GM04504 (cell line): ENCODE measurements at places on chromosomes 12 and 14.

DNA sequence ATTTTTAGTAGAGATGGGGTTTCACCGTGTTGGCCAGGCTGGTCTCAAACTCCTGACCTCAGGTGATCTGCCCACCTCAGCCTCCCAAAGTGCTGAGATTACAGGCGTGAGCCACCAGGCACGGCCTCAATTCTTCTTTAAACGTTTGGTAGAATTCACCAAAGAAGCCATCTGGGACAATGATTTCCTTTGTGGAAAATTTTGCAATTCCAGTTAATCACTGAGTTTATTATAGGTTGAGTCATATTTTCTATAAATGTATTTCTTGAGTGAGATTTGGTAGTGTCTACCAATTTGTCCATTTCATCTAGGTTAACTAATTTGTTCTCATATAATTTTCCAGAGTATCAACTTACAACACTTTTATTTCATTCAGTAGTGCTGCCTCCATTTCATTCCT lies 683.9 kb upstream of the TMEM132C start:
- DNase-seq, result no peak

GRCh38 chr14:37707716-37708115 lies 112.3 kb downstream of the TTC6 start:
- DNase-seq, result no peak

DNA sequence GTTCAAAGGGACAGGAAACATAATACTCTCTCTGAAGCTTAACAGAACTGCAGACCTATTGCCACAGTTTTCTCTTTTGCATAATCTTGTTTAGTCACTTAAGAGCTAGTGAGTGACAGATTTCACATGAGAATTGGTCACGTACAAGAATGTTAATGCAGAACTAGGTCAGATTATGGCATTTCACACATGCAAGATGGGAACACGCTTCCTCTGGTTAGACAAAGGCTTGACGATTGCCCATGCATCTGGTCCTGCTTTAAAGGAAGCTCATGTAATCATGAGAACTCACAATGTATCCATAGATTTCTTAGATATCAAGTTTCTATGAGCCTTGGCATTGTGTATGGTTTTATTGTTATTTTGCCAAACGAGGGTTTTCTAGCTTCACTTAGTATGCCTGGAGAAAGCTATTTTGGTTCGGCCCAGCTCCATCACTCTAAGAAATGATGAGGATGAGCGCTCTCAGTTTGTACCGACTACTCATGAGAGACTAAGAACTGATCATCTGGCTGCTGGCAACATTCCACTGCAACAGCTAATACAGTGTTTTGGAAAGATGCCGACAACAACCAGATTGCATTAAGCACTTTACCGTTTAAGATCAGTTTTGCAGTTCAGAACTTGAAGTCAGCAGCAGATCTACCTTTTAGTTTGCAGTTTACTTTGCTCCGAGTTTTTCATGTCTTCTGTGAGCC lies 380.0 kb downstream of the DIO2 start:
- peak; percentile 40 for DNase-seq

- no peak for DNase-seq
These were observed 117.5 kb downstream of the UNC79 start for GRCh38 chr14:93548102-93548843.

DNA sequence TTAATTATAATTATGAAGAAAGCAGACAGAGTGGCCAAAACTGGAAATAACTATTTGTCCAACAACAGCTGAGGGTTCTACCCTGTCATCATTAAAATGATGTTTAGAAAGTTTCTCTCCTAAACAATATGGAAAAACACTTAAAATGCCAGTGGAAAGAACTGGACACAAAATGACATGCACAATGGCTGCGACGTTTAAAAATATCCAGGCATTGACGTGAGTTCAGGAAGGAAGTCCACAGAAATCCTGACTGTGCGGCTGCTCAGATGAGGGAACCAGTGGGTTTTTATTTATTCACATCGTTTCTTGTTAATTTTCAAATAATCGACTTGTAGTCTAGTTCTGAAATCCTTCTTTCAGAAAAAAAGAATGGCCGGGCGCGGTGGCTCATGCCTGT lies 58.3 kb downstream of the CCNK start:
- DNase-seq, result no peak

- no peak for DNase-seq
These were observed 51.0 kb downstream of the PPM1A start for GRCh38 chr14:60300019-60300418.

- DNase-seq, result no peak
These were observed 14.1 kb downstream of the TNS2 start for GRCh38 chr12:53063708-53064612.

DNA sequence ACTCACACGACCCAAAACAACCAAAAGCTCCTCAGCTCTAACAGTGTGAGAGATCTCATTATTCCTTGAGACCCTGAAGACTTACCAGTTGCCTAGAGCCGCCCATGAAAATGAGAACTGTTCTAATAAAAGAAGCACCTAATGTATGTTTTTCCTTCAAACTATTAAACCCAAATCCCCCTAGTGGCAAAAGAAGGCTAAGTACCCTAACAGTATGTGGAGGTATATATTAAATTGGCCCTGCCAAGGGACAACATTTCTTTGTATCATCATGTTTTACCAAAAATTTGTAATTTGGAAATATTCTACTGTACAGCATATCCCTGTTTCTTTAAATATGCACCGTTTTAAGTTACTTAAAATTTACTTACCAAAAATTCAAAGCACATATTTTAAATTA lies 38.0 kb upstream of the PPFIA2 start:
- no peak for DNase-seq

DNA sequence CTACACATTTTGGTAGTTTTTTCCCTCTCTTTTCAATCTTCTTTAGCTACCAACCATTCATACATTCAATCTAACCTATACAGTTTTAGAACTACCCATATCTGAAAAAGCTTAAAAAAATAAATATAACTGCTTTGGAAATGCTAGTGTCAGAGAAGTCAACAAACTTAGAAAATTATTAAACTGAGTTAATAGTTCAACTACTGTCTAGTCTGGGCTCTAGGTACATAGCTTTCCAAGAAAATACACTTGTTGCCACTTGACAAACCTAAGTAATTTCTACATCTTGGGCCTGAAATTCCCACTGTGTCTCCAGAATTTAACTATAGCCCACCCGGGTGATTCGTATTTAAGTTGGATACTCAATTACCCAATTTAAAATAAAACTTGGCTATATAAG lies 22.1 kb downstream of the GTF2A1 start:
- no peak for DNase-seq

DNA sequence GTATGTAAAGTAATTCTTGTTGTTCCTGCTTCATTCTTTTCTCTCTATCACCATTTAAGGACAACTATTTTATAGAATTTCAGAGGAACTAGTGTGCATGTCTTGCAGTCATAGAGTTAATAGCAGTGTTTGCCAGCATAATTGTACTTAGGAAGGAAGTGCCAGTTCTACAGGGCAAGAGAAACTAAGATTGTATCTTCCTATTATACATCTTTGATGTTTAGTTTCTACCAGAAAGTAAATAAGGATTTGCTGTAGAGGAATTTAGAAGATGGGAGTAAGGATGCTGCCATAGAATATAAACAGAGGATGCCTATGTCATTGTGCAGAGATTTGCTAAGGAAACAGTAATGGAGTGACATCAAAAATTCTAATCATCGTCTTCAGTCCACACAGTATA lies 270.9 kb upstream of the NPAS3 start:
- no peak for DNase-seq

GRCh38 chr12:52380271-52380694 lies 5.2 kb downstream of the KRT84 start:
- no peak for DNase-seq

DNA sequence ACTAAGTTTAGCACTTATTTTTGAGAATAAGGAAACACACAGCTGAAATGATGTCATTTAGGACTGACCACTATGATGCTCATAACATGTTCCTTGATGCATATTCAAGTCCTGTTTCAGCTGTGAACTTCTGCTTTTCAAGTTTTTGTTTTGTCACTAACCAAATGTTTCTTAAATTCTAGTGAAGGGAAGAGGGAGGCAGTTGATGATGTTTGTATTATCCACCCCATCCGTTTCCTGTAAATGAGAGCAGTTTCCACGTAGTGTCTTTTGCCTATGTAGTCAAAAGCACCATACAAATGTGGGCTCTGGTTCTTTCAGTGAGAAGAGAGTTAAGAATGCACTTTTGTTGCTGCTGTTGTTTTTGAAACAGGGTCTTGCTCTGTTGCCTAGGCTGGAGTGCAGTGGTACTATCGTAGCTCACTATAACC lies 491.8 kb downstream of the PCNX1 start:
- no peak for DNase-seq

DNA sequence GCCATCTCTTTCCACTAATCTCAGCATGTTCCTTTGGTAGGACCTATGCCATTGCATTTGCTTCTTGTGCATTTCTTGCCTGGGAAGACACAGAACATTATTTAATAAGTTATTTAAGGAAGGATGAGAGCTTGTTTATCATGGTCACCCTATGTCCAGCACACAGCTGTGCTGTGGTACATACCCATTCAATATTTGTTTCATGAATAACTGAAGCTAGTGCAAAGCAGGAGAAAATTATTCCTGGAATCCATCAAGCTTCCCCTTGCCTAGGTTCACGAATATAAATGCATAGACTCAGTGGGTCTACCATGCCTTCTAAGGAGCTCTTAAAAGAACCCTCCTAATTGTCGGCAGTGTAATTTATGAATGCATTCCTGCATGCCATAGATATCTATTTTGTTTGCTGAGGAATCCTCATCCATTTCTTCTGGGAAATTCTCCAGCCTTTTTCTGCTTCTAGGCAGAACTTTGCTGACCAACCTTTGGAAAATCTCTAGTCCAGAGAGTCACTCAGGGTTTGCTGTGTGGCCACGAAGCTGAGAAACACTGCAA lies 599.8 kb upstream of the TMEM132C start:
- DNase-seq, result no peak

DNA sequence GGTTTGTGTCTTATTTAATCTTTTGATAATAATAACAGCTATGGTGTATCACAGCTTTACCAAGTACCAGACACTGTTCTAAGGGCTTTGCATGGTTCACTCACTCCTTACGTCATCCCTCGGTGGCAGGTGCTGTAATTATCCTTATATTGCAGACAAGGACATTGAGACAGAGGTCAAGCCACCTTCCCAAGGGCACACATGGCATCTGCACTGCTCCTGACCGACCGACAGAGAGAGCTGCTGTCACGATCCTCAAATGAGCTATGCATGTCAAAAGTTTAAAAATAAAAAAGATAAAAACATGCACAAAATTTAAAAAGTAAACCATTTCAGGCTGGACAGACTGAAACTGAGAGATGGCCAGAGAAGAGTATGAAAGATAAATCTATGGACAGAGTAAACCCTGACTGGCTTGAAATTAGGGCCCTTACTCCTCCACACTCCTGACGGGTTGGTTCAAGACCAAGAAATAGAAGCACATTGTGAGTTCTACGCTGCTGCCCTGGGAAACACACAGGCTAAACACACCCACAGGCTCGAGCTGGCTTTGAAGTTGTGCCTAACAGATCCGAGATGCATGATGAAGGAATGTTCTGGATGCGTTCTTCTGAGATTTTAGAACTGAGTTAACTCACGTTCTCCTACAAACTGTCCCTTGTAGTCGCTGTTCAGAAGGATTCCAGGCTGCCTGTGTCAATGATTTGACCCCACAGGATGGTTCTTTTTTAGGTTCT lies 268.7 kb downstream of the ZFP36L1 start:
- peak; percentile 60 for DNase-seq

GRCh38 chr12:106080791-106081170 lies 58.0 kb downstream of the NUAK1 start:
- DNase-seq, result no peak

DNA sequence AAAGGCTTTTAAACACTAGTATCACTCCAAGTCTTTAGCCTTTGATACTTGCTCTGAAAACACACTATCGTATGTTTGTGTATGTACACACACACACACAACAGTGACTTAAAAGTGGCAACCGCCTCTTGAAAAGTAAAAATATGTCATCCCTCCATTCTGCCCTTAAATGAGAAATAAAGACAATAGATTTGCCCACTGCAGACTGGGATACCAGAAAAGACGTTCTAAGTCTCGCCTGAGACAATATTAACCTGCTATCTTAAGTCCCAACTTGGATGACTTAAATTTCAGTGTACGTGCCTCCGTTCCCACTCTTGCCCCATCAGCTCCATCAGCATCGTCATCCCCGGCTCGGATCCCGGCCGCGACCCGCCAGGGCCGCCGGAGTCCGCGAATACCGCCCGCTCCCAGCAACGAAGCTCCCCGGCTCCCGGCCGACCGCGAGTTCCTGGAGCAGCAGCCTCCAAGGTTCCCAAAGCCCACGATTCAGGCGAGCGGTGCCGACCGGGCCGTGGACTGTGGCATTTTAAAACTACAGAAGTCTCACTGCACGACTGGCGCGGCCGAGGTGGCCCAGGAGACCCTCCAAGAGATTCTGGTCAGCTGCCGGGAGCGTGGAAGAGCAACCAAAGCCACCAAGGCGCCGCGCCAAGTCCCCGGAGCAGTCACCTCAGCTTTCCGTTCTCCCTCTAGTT lies 2.8 kb upstream of the ARID2 start:
- DNase-seq, result no peak

GRCh38 chr12:132520421-132521199 lies 30.7 kb downstream of the FBRSL1 start:
- DNase-seq, result no peak

GRCh38 chr14:61064856-61065255 lies 83.8 kb downstream of the SLC38A6 start:
- DNase-seq, result no peak

DNA sequence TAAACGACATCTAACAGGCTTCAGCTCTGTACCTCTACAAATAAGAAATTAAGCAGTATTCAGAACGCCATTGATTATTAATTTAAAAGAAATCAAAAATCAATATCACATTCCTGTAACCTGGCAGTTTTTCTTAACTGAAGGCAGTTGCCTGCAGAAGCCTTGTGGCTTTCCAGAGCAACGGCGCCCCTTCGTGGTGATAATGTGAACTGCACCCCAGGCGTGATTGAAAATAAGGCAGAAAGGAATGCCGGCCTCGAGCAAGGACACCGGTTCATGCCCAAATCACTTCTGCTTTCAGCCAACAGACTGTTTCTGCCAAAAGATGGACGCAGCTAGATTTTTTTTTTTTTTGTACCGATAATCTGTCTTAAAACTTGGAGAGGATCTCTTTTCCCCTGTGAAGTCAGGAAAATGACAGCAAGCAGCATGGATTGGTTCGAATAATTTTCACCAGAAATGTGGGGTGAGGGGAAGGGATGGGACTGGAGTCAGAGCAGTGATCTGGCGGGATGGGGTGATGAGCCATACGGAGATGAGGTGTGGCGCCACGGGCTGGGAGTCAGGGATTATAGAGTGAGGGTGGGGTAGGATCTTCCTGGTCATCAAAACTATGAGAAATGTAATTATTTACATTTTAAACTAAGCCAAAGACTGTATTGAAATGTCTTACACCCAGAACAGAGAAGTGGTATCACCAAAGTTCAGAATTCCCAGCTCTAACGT lies 473.0 kb downstream of the DPF3 start:
- DNase-seq, result peak; percentile 40

- no peak for DNase-seq
These were observed 61.1 kb downstream of the HRK start for GRCh38 chr12:116820064-116820656.

DNA sequence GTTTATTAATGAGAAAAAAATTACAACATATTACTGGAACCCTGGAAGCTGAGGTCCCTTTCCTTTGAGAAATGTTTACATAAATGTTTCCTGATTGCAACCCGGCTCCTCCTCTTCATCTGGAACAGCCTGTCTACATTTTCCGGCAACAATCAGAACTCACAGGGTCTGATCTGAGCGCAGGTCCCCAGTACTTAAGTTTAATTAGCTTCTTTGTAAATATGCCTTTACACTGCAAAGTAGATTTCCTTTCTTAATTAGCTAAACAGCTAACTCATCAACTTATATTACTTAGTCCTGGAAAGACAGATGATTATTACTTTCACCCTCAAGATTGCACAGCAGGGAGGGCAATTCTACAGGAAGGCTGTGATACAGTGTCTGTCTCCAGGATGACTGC lies 213.0 kb downstream of the MON2 start:
- DNase-seq, result no peak
